Body of pancreas (tissue), 4 donors: ENCODE measurements at places on chromosomes 2 and 18.

GRCh38 chr2:197265036-197265435 is 45.5 kb downstream of the ANKRD44 start:
- DNase-seq, result no peak

- no peak for DNase-seq
These were observed 245.7 kb downstream of the IKZF2 start for GRCh38 chr2:212905640-212906201.

- DNase-seq, result no peak
These were observed 64.9 kb downstream of the PPP1R1C start for GRCh38 chr2:182050333-182051135.

- no peak for DNase-seq
These were observed 12.2 kb downstream of the CAPG start for GRCh38 chr2:85397925-85398331.

- no peak for DNase-seq
These were observed 186.1 kb downstream of the CTIF start for GRCh38 chr18:48724939-48725338.

DNA sequence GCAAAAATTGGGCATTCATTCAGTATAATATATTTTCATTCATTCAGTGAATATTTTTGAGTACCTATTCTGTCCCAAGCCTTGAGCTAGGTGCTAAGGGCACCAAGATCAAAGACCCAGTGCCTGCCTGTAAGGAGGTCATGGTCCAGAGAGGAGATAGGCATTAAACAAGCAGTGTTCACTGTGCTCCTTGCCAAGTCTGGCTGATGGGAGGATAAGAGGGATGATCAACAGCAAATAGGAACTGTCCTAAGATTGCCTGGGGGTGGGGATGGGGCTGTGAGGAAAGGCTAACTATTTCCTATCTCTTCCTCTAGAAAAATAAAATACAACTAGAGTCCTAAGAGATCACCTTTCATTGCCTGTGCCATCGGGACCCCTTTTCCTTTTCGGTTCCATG is 60.4 kb downstream of the SETBP1 start:
- DNase-seq, result no peak

DNA sequence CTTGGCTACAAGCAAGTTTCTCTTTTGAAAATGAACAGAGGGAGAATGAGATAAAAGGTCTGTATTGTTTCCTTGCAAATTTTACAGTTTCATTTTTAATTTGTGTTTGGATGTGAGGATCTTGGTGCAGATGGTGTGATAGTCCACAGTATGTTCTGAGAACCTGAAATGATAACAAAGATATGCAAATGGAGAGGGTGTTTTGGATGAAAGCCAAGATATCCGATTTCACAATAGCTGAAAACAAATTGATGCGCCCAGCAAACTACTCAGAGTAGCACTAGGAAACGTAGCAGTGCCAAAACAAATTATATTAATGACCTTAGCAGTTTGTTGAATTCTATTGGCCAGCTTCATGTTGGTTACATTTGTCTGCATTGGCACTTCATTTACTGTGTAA is 683.5 kb downstream of the TMEM182 start:
- no peak for DNase-seq
